ENCODE measurements at places on chromosomes 11 and 22.
A peak's percentile ranks its signal among the peaks of the same experiment; 100 is the strongest.

DNA sequence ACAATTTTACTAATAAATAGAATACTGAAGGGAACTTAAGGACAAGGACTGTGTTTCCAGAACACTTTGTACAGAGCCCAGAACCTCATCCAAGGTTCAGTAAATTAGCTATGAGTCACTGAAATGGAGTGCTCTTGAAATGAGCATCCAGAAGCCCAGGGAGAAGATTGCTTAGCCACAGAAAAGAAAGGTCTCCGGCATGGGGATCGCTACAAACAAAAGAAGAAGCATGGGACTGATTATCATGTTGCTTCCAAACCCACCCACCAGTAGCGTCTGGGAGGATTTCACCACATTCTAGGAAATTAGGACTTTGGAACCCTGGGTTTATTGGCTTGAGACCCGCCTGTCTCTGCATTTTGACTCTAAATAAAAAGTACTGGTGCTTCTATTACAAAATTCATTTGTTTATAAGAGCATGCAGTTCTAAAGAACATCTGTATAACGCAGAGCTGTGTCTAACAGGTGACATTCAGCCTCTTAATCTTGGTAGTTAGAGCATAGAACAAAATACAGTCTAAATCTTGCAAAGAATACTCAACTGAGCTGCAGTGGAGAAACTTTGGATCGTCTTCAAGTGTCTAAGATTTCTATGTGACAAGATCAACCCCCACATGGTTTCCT is 35.9 kb upstream of the SESN3 start:
- no peak for DNase-seq

DNA sequence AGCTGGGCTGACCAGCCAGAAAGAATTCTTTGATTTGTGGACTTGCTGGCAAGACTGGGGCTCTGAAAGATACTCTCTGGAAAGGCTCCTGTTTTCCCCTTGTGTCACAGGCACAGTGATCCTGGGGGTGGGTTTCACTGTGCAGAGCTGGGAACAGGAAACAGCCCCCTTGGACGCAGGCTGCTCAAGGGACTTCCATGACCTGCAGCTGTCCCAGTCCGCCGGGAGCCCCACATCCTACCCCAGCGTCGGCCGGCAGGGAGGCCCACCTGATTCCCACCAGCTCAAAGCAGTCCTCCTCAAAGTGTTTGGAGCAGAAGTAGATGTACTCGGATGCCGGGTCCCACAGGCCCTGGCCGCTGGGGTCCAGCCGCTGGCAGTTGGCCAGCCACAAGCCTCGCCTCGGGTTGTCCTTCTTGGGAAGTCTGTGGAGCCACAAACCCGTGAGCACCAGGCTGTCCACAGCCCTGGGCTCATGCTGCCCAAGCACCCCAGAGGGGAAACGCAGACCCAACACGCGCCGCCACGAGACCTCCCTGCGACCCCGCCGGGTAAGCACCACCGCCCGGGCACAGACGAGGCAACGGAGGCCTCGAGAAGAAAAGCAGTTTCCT is 824 bp downstream of the THAP7 start:
- DNase-seq: no peak

GRCh38 chr22:32608494-32608893 is 133.9 kb downstream of the FBXO7 start:
- no peak for DNase-seq

DNA sequence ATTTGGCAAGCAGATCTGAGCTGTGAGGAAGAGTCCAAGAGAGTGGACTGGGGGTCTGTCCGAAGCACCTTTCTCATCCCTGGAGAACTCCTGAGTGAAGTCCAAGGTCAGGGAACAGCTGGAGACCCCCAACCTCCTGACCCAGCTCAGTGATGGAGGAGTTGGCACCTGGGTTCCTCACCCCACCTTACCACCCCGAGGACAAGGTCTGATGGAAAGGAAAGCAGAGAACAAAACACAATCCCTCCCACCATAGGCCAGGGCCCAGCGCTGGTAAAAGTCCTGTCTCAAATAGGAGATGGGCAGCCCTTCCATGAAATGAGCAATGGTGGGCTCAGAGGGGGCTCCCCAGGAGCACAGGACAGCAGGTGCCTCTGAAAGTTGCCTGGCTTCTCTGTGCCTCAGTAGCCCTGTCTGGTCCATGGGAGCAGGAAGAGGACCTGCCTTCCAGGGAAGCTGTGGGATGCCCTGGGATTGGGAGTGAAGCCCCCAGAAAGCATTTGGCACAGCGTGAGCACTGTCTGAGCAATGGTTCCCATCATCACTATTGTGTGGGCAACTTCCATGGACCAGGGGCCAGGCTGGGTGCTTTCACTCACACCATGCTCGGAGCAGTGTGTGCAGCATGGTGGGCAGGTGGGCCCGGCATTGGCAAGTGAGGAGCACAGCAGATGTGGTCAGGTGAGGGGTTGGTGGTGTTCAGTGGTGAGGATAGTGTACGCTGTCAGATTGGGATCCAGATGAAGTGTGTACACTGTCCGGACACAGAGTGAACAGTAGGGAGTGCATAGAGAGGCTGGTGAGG is 7.5 kb downstream of the TRIM29 start:
- no peak for DNase-seq

- no peak for DNase-seq
Measured at GRCh38 chr11:27721264-27722116, 21.2 kb upstream of the BDNF start.

DNA sequence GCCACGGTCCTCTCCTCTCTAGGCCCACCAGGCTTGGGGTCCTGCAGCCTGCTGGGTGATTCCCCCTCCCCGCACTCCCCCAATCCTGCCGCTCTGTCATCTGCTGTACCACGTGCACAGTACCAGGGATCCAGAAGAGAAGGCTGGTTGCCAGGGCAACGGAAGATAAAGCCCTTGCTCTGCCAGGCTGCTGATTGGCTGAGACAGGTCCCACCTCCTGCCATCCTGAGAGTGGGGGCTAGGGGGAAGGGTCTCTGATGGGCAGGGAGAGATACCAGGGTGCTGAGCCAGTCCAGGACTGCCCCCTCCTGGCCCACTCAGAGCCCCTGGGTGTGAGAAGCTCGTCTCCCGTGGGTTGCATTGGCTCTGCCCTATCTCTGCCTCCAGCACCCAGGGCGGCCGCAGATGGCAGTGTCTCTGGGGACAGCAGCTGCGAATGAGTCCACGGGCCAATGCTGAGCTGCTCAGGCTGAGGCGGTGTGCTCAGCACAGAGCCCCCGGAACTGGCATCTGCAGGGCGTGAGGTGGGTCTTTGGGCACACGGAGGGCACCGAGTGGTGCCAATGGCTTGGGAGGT is at the start of gene SMIM45:
Gene SMIM45 (plus strand): TSS at position 253 of the 577 bp plus-strand sequence.
- no peak for DNase-seq

- DNase-seq: no peak
Measured at GRCh38 chr11:87437844-87438223, 400.1 kb downstream of the TMEM135 start.

DNA sequence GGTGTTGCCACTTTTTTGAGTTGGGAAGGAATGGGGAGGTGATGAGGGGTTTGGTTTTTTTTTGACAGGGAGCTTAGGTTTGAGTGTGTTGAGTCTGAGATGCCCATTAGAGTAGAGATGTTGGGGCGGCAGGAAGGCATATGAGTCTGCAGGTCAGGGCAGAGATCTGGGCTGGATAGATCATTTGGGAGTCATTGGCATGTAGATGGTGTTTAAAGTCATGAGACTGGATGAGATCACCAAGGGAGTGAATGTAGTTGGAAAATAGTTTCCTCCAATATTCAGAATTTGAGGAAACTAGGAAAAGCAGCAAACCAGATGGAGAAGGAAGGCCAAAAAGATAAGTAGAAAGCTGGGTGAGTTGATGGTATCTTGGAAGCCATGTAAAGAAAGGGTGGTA is 2.1 kb upstream of the ANAPC15 start:
- DNase-seq: no peak

DNA sequence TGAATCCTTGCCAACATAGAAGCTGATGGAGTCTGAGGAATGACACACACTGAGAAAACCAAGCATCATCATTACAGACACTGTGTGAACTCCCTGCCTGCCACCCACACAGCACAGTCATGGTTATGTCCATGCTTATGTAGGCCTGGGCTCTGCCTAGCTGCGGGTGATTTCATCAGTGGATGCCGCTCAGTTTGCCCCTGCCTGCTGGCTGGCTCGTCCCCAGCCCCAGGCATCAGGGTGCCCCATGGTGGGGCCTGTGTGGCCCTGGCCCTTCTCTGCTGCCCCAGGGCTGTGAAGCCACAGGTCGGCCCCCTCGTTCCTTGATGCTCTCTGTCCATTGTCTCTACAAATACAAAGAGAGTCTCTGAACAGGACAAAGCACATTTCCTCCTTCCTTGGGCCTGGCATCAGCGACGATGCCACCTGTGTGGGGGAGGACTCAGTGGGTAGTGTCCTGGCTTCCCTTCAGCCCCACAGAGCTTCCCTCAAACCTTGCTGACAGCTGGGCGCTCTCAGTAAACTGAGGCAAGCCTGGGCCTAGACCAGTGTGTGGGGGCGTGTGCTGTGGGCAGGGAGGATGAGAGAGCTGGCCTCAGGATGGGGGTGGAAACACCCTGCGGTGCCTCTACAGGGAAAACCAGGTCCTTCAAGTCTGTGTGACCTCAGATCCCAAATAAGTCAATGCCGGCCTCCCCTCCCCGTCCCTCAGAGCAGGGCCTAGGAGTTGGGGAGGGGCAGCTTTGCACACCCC is 20.0 kb upstream of the TUB start:
- DNase-seq: no peak

DNA sequence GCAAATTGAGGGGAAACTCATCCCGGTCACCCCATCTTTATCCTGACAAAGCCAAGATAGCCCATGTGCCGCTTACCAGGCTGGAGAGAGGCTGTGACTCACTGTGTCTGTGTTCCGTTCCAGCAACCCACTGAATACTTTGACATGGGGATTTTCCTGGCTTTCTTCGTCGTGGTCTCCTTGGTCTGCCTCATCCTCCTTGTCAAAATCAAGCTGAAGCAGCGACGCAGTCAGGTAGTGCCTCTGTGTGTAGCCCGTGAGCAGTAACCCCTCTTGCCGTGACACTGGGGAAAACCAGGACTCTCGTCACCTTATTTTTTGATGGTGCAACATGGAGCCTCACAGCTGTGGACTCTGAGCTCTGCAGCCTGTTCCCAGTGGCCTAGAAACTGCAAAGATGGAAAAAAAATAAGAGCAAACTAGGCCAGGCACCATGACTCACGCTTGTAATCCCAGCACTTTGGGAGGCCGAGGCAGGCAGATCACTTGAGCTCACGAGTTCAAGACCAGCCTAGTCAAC is 16.9 kb downstream of the C22orf31 start:
- DNase-seq: no peak

GRCh38 chr11:9151631-9152030 is 60.2 kb upstream of the SCUBE2 start:
- no peak for DNase-seq

DNA sequence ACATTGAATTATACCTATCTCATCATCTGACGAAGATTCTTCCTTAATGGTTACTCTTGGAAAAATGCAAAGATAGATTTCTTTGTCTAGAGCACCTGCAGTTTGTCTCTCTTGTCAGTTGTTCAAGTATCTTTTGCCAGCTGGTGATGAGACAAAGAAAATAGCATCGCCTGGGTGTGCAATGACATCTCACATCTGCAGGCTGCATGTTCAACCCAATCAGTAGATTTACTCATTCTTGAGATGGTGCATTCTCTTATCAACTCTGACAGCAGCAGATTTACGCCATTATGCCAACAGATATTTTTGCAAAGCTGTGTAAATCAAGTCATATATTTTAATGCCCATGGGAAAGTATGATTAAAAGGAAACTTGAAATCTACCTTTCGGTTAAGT is 164.6 kb upstream of the PDGFD start:
- no peak for DNase-seq

DNA sequence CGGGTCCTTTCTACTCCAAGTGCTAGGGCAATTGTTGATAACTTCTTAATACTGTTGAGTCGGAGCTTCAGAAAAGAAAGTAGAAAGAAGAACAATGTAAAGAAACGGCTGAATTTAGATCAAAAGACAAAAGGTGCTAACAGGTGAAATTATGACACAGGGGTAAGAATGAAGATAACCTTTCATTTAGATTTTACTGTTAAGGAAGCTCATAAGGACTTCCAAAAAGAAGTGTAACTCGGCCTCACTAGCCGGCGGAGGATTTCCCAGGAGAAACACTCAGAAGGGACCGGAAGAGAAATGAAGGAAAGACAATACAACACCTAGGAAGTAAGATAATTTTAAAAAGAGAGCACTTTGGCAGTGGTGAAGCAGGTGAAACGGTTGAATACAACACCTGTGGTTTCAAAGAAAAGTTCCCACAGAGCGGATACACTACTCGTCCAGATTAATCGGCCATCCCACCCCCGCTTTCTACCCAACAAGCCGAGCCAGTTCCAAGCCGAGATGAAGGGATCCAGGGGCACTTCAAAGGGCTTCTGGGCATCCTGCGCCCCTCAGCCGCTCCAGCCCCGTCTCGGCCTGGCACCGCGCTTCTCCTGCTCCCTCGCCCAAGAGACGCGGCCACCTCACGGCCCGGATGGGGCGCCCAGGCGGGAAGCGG is 737 bp downstream of the PPP2R1B start:
- no peak for DNase-seq

- peak; percentile 68 for DNase-seq
Measured at GRCh38 chr11:46603704-46604308, 10.0 kb upstream of the AMBRA1 start.

DNA sequence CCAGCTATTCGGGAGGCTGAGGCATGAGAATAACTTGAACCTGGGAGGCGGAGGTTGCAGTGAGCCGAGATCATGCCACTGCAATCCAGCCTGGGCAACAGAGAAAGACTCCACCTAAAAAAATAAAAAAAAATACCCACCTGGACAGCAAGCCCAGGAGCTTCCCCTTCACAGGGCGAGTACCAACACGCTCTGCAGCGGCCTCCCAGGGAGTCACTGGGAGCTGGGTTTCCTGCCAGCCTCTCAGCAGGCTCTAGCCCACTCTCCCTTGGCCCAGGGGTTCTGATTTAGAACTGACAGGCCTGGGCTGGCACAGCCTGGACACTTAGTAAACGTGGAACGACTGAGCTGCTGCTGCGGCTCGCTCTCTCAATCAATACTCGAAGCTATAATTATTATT is 2.0 kb upstream of the CABP7 start:
- DNase-seq: no peak

DNA sequence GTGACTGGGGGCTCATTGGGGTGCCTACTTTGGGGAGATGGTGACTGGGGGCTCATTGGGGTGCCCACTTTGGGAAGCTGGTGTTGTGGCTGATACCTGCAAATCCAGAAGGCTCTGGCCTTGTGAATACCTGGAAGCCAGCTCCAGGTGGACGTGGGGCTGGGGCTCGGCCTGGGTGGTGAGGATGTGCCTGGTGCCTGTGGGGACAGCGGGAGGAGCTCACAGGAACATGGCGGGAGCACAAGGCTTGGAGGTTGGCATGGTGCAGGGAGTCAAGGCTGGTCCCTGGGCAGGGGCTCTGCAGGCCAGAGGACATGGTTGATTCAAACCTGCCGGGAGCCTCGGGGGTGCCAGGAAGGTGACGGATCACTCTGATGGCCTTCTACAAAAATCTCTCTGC is 1165.7 kb downstream of the BRD1 start:
- no peak for DNase-seq

Data from GM13976 (cell line).